ENCODE measurements at places on chromosomes 7 and 10.

DNA sequence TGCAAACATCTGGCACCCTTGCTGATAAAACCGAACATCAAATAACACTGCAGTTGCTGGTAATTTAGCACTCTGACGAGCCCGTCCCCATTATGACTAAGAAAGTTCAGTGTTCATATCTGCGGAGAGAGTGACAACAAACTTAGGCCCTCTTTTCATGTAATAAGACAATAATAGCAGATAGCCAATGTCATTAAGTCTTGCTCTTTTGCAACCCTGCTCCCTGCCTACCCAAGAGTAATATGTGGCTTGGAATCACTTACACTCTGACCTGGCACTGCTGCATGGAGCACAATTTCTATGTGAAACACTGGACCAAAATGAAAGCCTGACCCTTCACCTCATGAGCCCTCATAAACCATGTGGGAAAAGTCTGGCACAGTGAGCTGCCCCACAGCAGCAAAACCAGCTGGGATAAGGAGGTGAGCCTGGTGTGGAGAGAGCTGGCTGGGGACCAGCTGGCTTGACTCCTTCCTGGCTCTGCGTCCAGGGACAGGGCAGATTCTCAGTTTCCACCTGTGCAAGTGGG is 86.5 kb downstream of the HIPK2 start:
- no peak for DNase-seq

DNA sequence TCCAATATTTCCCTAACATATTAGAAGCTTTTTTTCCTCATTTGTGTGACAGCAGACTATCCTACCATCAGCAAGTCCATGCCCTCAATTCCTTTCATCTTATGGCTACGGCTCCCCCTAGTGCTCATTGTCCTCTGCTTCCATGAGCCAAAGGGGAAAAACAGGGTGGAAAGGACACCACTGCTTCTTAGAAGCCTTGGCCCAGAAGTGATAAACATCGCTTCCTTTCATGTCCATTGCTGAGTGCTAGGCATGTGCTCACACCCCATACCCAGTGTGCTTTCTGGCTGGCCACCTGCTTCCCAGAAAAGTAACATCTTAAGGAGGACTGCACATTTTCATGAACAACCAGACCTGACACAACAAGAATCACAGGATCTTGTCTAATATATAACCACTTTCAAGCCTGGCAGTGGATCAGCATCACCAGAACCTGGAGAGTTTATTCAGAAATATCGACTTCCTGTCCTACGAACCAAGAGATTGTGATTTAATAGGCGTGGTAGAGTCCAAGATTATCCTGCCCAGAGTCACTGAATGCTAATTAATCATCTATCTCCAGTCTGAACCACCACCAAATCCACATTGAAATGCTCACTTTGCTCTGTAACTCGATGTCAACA is 650.5 kb upstream of the SORCS1 start:
- DNase-seq: no peak

DNA sequence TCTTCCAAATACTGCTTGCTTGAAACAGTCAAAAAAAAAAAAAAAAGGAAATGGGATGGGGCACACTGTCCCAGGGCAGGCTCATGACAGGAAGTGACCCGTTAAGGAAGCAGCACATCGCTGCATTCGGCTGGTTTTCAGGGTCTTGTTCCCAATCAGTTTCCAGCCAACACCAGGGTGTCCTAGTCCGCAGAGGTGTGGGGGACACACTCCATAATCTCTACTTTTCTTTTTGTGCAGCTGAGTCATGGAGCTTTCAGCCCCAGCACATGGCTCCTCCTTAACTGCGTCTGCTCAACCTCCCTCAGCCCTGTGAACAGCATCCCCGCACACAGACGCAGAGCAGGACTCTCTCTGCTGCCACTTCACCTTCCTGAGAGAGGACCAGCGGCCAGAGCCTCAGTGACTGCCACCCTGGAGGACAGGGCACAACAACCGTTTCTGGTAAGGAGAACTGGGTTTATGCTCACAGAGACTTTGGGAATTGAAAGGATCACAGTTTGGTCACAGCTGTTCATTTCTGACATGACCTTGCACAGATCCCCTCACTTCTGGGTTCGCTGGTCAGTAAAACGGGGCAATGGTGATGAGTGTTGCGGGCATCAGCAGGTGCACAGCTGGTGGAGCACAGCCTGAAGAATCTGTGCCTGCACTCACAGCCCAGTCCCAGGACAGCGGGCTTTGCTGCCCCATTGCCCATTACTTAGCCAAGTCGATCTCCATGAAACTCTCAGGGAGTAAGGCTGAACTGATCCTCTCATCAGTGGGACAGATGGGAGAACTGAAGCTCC is at the start of gene GIMAP5:
Gene GIMAP5, plus strand, starts transcription at position 154 of the 791 bp plus-strand sequence. CDS start 3,467 bp downstream, outside the sequence.
- DNase-seq: no peak

- DNase-seq: no peak
Measured at GRCh38 chr10:119726676-119727261, 919 bp downstream of the INPP5F start.

DNA sequence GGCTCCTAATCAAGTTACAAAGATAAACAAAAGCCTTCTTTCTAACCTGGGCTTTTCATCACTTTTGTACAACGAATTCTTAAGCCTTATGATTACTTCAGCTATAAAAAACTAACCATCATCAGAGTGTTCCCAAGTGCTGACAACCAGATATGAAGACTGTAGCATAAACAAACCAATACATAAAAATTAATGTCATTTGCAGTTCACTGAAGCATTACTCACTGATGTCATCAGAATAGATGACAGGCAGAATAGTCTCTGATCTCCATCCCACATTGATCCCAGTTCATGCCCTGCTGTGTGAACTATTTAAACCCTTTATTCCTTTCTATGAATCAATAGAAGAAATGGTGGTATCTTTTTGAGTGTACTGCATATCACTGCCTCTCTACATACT is 84.4 kb downstream of the DNAJC1 start:
- no peak for DNase-seq

GRCh38 chr7:32158751-32159745 is 88.8 kb upstream of the PDE1C start:
- no peak for DNase-seq

DNA sequence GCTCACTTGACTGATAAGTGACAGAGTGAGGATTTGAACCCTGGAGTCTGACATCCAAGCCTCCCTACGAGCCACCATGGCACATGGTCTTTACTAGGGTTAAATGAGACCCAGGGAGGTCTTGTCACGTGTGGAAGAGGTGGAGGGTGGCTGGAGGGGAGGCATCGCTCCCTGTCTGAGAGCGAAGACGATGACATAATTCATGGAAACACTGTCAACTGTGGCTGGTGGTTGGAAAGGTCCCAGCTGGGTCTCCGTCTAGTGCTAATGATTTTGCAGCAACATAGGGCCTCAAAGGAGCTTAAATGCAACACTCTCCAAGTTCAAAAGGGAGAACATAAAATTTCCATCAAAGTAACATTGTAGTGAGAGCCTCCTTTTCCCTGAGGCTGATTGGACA is 99.9 kb upstream of the BAIAP2L1 start:
- no peak for DNase-seq

- DNase-seq: no peak
Measured at GRCh38 chr7:30320392-30320791, 36.0 kb downstream of the ZNRF2 start.

DNA sequence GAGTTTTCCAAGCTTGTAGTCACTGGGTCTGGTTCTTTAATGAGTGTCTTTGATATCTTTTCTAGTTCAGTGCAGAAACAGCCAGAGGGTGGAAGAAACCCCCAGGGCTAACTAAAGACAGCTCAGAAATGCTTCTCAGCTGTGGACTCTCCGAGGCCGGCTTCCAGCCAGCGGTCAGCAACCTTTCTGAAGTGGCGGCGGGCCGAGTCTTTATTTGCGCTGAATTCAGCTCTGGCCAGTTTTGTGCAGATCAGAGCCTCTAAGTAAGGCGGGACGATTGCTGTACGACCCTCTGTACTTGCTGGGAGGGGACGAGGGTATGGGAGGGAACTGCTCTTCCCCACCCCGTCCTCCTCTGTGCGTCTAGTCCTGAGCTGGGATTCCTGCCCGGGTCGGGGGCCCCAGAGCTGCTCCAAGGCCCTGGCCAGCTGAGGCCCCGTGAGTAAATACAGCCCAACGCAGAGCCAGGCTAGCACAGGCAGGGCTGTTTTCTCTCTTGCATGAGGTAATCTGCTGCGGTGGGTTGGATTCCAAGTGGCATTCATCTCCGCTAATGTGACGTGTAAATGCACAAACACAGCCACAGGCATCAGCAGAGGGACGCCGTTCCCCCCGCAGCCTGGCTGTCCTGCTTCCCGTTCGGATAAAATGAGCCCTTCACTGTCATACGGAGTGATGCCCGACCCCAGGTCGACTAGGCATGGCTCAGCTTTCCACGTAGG is 159.8 kb downstream of the PIP4K2A start:
- no peak for DNase-seq

GRCh38 chr10:28505359-28505959 is 27.5 kb upstream of the WAC start:
- no peak for DNase-seq

DNA sequence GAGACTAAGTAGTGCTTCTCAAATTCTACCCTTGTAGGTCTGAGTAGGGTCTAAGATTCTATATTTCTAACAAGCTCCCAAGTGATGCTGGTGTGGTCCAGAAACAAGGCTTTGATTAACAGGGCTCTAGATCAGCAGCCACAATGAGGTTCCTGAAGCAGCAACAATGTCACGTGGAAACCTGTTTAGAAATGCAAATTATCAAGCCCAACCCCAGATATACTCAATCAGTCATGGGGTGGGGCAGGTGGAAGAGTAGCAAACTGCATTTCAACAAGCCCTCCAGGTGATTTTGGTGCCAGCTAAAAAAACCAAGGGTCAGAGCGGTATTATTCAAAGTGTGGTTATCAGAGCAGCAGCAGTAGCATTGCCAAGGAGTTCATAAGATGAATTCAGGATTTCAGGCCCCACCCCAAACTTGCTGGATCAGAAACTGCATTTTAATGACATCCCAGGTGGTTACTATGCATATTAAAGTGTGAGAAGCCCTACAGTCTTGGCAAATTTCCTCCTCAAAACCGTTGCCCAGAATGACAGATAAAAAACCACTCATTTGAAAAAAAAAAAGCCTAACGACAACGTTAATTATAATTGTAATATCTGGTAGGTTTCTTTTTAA is 199.2 kb downstream of the AHR start:
- DNase-seq: no peak

DNA sequence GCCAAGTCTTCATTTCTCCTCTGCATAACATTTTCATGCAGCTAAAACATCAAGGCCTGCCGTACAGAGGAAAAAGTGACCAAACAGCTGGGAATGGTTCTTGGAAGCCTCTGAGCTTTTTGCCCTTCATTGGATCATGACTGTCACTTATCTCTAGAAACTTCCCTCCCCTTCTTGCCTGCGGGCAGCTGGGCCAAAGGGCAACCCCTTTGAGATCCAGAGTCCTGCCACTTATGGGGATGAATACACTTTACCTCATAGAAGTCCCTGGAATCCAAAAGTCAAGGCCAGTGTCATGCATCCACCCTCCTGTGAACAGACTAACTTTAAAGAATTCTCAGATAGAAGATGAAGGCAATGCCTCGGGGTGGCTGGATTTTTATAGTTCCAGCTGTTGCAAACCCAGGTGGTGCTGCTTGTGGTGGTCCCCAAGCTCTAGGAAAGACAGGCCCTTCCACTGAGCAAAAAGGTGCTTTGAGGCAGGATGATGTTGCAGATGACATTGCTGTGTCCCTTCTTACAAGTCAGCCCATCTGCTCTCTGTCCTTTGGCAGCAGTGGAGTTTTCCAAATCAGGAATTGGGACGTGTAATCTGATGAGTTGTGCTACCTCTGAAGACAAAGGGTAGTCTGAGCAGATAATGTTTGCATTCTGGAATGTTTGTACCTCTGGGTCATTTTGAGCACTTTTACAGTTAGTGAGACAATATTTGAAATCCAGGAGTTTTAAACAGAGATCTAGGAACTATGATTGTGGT is 64.2 kb downstream of the LRMDA start:
- no peak for DNase-seq

DNA sequence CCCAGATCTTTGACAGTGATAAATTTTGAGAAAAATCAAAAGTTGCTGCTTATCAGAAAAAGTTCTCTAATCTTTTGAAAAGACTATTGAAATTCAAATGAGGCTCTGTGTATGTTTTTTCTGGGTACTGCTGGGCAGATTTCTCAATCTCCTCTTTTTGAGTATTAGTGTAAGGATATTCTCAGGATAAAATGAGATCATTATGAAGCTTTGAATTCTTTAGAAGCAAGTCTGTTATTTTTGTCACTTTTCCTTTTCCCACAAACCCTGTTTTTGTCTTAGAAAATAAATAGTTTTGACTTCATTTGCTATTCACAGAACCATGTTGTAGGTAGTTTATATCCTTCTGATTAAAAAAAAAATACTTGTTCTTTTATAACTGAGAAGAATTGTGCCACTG is 7.9 kb downstream of the STAM start:
- no peak for DNase-seq

- no peak for DNase-seq
Measured at GRCh38 chr10:92834986-92835385, 13.3 kb upstream of the EXOC6 start.

GRCh38 chr7:117704063-117704462 is 169.2 kb downstream of the CTTNBP2 start:
- DNase-seq: no peak

DNA sequence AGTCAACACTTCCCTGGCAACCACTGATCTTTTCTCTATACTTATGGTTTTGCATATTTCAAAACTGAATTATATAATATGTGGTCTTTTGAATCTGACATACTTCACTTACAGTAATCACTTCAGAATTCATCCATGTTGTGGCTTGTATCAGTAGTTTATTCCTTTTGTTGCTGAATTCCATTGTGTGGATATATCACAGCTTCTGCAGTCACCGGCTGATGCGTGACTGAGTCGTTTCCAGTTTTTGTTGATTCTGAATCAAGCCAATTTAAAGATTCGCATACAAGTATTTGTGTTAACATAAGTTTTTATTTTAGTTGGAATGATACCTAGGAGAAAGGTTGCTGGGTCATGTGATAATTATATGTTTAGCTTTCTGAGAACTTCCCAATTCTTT is 672.5 kb upstream of the ANKRD30A start:
- no peak for DNase-seq

GRCh38 chr7:140903741-140904480 is 20.8 kb downstream of the BRAF start:
- DNase-seq: no peak

- DNase-seq: no peak
Measured at GRCh38 chr7:67377939-67378862, 381.6 kb downstream of the TYW1 start.

GRCh38 chr7:93203496-93203895 is 22.8 kb downstream of the HEPACAM2 start:
- DNase-seq: no peak

- DNase-seq: peak; percentile 58
Measured at GRCh38 chr10:58856508-58857240, 319.8 kb upstream of the PHYHIPL start.

- DNase-seq: no peak
Measured at GRCh38 chr7:158497627-158498026, 90.0 kb downstream of the PTPRN2 start.

DNA sequence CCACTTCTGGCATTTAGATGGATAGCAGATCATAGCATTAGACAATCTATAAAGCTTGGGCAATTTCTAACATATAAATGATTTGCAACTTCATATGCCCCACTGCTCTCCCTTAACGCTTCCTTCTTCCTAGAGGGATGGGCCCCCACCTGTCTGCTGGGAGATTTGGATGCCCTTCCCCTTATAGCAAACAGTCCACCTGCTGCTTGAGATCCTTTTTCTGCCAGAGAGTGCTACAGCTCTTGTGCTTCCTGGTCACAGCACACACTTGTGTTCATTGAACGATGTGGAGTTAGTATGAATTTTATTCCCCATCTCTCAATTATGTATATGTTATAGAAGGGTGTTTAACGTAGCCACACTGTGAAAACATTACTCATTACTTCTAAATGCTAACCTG is 10.4 kb upstream of the PCGF5 start:
- DNase-seq: no peak

Data from SW 1271 (cell line).